Breast epithelium (tissue), 4 donors: ENCODE measurements at places on chromosomes 6 and 20. TPM values are rescaled to one million over a fixed set of nuclear protein-coding genes. Genes with fewer than 3 reads are reported as not detected.

DNA sequence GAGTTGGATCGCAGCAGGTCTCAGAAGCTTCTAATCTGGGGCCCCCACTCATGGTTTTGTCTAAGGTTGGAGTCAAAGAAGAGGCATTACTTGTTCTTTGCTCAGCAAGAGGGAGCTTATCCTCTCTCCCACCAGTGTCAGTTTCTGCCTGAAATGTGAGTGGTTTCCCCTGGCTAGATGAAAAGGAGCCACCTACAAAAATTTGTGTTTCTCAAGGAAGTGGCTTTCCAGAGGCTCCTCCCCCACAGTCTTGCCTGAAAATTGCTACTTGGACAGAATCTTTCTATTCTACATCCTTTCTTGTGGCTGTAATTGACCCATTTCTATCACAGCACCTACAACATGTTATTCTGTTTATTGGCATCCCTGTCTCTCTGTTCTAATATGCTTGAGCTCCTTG, 37.9 kb downstream of the SCML4 start:
- no peaks in the 10 kb centered on the region for H3K27me3 ChIP-seq
- H3K27ac ChIP-seq, result no peak overlapping the region
- H3K4me3 ChIP-seq, result no peak overlapping the region
- H3K4me1 ChIP-seq, result no peaks in the 10 kb centered on the region
- DNase-seq, result no peak
- H3K36me3 ChIP-seq, result no peaks in the 10 kb centered on the region

DNA sequence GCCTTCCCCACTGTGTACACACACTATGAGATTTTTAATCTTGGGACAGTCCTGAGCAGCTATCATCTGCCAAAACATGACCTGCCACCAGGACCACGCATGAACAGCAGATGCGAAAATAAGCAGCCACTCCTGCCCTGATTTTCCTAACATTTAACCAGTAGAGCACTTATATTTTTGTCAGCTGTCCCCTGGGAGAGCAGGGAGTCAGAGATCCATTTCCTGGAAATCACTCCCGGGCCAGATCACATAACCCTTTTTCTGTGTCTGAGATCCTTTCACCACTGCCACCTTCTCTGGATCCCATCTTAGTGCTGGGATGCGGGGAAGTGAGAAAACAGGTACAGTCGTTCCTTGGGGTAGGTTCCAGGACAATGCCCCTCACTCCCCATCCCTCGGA, 5.7 kb downstream of the SDCBP2 start:
- no peak for DNase-seq
- no peaks in the 10 kb centered on the region for H3K36me3 ChIP-seq

GRCh38 chr20:60087563-60088105, 129.4 kb downstream of the CDH26 start:
- no peak for DNase-seq
- H3K27ac ChIP-seq, result no peak overlapping the region
- no peaks in the 10 kb centered on the region for H3K4me1 ChIP-seq

DNA sequence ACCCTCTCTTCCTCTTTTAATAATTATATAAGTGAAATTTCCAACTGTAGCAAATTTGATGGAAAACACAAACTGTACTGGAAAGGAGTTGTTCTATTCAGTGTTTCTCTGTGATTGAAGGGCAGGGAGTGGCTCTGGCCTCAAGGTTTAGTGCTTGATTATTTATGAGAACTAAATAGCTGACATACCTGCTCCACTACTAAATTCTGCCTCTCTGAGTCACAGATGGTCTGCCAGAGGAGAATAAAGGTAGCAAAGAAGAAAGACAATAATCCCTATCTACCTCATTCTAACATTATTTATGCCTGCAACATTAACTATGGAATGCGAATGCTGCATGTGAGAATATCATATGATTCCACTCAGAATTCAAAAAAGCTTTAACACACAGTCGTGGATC, 9.3 kb downstream of the BMP5 start:
- no peak overlapping the region for H3K27ac ChIP-seq
- H3K27me3 ChIP-seq, result no peaks in the 10 kb centered on the region
- no peaks in the 10 kb centered on the region for H3K4me1 ChIP-seq
- no peaks in the 10 kb centered on the region for H3K36me3 ChIP-seq

DNA sequence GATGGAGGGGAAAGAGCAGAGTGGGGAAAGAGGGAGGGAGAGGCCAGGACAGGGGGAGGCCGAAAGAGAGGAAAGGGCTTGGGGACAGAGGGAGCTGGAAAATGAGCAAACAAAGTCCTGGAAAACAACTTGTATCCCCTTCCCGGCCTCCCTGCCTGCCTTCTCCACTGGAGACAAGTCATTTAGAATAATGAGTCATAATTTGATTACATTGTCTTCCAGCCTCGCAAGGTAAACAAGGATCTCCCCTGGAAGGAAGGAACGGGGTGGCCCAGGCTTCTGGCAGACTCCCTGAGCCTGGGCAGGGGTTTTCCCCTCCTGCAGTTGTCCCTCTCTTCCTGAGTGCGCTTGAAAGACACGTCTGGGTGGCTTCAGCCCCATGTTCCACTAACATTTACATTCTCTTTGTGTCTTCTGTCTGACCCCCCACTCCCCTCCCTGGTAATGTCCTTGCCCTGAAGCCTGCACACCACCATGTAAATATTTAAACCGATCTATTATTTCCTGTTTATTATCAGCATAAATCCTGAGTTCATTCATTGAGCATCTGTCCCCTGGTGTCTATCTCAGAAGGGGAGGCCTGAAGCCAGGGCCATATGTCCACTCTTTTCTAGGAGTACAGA, 12.1 kb upstream of the MRPS18A start:
- DNase-seq, result no peak
- no peaks in the 10 kb centered on the region for H3K36me3 ChIP-seq
- H3K27me3 ChIP-seq, result no peaks in the 10 kb centered on the region
- no peak overlapping the region for H3K4me3 ChIP-seq

DNA sequence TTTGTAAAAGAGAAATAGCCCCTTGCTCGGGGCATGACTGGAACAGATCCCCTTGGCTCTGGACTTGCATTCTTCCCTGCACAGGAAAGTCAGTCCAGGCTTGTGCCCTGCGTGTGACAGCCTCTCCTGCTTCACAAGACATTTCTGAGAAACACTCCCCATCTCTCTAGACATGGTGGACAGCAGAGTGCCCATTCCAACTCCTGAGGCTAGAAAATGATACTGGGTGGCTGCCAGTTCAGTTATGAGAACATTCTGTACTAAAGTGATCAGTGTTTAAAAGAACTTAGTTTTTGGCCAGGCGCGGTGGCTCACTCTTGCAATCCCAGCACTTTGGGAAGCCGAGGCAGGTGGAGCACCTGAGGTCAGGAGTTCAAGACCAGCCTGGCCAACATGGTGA, 41.3 kb downstream of the TGM3 start:
- DNase-seq, result peak; percentile 57
- H3K4me1 ChIP-seq, result no peaks in the 10 kb centered on the region
- peak overlapping the region; percentile 43 for H3K27ac ChIP-seq

GRCh38 chr6:169253337-169254238, at the start of gene THBS2:
THBS2 (minus strand) TSS chr6:169253846; CDS start chr6:169250784, 3,062 bp downstream.
- peak within 1 kb of the TSS; percentile 86 for H3K27ac ChIP-seq
- no peaks in the 10 kb centered on the region for H3K36me3 ChIP-seq
- H3K27me3 ChIP-seq, result no peaks in the 10 kb centered on the region
- DNase-seq, result peak; percentile 45
- H3K4me3 ChIP-seq, result peak within 1 kb of the TSS; percentile 46
- H3K4me1 ChIP-seq, result no peaks in the 10 kb centered on the region

DNA sequence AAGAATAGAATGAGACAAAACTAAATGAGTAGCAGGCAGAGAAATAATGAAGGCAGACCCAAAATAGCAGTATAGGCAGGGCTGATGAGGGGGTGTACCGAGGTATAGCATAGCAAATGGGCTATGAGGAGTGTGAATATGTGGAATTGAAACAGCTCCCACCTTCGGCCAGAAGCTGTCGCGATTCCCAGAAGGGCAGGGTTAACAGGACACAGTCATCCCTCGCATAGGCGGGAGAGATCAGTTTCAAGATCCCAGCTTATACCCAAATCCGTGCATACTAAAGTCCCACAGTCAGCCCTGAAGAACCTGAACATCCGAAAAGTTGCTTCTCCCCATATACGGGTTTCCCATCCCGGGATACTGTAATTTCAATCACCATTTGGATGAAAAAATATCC, 82.7 kb downstream of the PTPRK start:
- H3K4me3 ChIP-seq, result no peak overlapping the region
- H3K4me1 ChIP-seq, result no peaks in the 10 kb centered on the region
- no peaks in the 10 kb centered on the region for H3K27me3 ChIP-seq

NFATC2 gene
- total RNA-seq, result 10.2 TPM

EDN1 gene
- 11.5 TPM for total RNA-seq

HTR1B gene
- total RNA-seq, result not detected

CCN2 gene
- total RNA-seq, result 91.1 TPM

SLPI gene
- total RNA-seq, result 248 TPM
